ENCODE measurements at places on chromosomes 4 and X.

DNA sequence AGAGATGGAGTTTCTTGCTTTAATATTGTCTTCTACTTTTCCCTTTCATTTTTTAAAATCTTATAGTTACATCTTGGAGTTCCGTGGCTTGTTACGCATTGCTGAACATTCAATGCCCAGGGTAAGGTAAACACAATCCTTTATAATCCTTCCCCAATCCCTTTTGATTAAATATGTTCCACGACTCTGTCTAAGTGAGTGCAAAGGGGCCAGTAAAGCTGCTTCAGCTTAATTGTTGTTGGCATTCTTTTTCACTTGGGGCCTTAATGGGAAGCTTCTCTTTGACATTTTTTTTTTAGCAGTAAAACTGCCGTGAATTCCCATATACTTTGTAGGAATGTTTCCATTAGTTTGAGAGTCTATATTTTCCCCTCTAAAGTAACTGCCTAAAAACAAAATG is 1028.1 kb downstream of the C4orf33 start:
- no peak for DNase-seq

GRCh38 chr4:27068151-27068867 is 207.7 kb downstream of the STIM2 start:
- DNase-seq, result no peak

GRCh38 chrX:129622757-129623301 is 31.9 kb downstream of the APLN start:
- DNase-seq, result peak; percentile 76

- no peak for DNase-seq
These were observed 248.4 kb upstream of the TTC29 start for GRCh38 chr4:147194114-147194513.

- no peak for DNase-seq
These were observed 58.1 kb downstream of the MAML3 start for GRCh38 chr4:140095694-140096482.

GRCh38 chrX:2478546-2479419 is 22.0 kb downstream of the DHRSX start:
- DNase-seq, result no peak

DNA sequence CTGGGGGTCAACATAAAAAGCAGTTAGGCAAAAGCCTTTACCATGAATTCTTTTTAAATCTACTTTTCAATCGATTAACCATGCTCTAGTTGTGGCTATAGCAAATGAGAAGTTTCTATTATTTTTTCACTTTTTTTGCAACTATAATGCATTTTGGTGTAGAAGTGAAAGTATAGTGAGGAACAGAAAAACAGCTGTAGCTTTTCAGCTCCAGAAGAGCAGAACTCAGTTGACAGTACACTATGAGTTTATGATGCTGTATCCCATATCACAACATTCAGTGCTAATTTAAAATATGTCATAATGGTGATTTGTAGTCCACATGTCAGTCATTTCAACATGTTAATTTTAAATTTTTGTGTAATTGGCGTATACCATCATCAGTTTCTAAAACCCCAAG is 8.7 kb upstream of the MUC7 start:
- DNase-seq, result no peak

GRCh38 chr4:53019485-53020382 is 157.6 kb downstream of the RASL11B start:
- no peak for DNase-seq

DNA sequence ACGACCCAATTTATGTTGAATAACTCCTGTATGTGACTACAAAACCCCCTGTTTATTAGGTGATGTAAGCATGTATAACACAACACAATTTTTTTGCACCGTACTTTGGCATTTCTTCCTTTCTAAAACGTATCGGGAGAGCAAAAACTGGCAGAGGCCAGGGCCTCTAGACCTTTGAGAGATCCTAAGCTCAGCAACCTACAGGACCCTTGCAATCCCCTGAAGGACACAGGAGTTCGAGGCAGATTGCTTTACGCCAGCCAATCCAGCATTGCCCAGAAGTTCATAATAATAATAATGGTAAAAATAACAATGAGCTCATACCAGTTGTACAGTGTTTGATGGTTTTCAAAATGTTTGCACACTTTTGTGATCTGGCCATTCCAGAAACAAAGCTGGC is 7.7 kb downstream of the NKX3-2 start:
- DNase-seq, result no peak

DNA sequence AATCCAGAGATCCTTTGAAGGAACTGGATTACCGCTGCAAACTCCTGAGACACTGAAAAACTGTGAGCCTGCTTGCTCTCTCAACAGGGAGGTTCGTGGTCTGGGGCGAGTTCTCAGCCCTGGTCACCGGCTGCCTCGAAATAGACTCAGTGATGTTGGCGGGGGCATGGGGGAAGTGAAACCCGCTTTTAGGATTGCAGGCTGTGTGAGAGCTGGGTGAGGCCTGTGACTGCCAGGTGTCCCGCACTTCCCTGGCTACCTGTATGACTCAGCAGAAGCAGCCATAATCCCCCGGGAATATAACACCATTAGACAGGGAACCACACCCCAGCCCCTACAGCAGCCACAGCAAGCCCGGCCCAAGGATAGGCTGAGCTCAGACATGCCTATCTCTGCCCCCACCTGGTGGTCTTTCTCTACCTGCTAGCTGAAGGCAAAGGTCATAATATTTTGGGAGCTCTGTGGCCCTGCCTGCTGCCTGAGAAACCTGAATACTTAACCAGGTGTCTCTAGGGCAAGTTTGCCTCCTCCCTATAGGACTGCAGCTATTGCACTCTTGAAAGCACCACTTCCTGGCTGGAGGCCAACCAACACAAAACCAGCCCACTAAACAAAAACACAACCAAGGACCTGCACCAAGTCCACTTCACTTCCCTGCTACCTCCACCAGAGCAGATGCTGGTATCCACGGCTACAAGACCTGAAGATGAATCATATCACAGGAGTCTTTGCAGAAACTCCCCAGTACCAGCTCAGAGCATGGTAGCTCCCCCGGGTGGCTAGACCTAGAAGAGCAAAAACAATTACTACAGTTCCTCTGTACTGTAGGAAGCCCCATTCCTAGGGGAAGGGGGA is 202.0 kb downstream of the RRAGB start:
- DNase-seq, result no peak

- no peak for DNase-seq
These were observed 79.9 kb downstream of the FAM53A start for GRCh38 chr4:1604181-1604705.

- no peak for DNase-seq
These were observed 738.4 kb downstream of the RPA4 start for GRCh38 chrX:97622111-97622510.

DNA sequence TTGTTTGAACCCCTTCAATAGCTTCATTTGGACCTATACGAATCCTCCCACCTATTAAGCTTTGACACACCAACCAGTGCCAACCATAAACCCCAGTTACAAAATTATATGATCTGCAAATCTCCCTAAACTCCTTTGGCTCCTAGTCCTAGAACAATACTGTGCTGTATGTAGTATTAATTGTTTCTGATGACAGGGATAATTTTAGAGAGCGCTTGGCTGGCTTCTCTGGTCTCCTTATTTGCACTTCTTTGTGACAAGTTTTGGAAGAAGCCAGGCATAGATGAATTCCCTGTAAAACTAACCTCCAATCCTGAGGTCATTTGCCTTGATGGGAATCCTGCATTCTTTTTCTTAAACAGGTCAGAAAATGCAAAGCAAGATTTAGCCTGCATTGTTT is 433.0 kb downstream of the PPARGC1A start:
- no peak for DNase-seq

DNA sequence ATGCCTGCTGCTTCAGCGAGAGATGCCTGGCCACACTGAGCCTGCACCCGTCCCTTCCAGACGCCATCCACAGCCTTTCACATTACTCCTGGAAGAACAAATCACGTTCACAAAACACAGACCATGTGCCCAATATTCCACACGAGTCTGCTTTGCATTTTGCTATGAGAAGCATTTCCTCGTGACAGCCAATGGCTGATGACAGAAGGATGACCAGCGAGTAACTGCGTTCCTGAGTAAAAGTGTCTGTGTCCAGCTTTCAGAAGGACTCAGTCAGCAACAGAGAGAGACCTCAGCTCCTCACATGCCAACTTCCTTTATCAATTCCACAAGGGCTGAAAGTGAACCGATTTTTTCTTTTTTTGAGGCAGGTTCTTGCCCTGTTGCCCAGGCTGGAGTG is 19.5 kb downstream of the NAT8L start:
- no peak for DNase-seq

DNA sequence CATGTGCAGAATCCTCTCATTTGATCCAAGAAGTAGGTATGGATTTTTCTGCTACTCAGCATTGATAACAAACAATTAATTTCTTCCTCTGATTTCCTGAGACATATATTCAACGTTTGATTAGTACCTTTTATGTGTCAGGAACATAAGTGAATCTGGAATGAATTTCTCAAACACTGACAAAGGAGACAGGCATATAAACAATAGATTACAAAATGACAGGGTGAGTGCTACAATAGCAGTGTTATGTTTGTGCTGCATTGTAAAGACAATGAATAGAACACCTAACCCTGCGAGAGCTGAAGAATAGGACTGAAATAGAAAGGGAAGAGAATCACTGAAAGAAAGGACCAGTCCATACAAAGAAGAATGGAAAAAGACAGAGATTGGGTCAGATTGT is 52.9 kb downstream of the ARHGAP24 start:
- no peak for DNase-seq

- DNase-seq, result no peak
These were observed 4.1 kb upstream of the S100P start for GRCh38 chr4:6689506-6689960.

GRCh38 chr4:113996599-113997177 is 17.2 kb upstream of the ARSJ start:
- no peak for DNase-seq

GRCh38 chr4:173525118-173526011 is 4.7 kb downstream of the HAND2 start:
- DNase-seq, result no peak

- DNase-seq, result no peak
These were observed 1.6 kb upstream of the GRIPAP1 start for GRCh38 chrX:49003696-49004095.

GRCh38 chrX:96002431-96002830 is 682.2 kb upstream of the DIAPH2 start:
- DNase-seq, result no peak

DNA sequence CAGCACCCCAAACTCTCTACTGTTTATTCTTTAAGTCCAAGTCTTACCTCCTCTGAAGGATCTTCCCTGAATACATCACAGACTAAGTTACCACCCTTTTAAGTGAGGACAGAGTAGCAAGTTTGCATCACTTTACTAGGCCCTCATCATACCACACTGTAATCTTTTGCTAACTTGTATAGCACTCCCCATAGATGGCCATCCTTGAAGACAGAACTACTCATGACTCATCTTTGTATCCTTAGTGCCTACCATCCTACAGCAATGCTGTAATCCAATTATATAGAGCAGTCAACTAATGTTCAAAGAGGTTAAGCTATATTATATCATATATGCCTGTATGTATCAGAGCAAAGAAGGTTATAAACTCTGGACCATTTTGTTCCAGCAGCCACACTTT is 101.4 kb downstream of the ADAMTS3 start:
- no peak for DNase-seq

GRCh38 chr4:94285666-94286065 is 57.0 kb downstream of the HPGDS start:
- DNase-seq, result no peak

DNA sequence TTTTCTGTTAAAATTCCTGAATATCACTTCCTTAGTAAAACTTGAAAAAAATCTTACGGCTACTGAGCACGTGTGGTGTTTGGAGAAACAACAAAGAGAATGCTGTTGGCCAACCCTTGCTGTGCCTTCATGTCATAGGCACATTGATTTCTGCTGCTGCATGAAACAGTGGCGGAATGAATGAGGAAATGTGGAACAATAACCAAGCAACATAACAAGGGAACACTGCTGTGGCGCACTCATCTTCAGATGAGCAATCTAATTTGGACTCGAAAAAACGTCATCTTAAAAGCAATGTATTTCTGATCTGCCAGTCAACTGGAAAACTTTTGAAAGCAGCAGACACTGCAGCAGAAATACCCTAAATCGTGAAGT is 51.4 kb downstream of the PROM1 start:
- no peak for DNase-seq

DNA sequence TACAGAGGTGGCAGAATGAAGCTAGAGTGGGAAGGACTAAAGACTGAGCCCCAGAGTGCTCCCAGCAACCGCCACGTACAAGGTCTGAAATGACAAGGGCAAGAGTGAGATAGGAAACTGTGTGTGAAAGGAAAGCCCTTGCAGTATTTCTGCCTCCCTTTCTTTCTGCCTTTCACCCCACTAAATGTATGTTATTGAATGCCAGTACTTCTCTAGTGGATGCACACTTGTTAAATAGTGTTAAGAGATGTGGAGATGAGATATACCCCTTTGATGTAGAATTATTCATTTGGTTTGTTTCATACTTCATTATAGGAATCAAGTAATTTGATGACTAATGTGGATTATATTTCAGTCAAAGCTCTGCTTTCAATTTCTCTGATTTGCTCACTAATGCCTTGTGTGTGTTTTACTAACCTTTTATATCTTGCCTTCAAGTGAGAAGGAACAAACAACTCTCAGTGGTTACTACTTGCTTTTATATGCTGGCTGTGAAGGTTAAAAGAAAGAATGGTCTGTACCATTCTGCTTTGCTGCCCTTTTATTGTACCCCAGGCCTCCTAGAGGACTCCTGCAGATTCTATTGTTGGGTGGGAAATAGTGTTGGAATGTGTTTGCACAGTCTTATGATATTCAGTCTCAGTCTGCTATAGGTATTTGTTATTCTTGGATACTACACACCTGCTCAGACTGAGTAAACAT is 8.0 kb upstream of the ANXA3 start:
- DNase-seq, result peak; percentile 12

- no peak for DNase-seq
These were observed 511.0 kb upstream of the KLHL4 start for GRCh38 chrX:87006561-87006960.

DNA sequence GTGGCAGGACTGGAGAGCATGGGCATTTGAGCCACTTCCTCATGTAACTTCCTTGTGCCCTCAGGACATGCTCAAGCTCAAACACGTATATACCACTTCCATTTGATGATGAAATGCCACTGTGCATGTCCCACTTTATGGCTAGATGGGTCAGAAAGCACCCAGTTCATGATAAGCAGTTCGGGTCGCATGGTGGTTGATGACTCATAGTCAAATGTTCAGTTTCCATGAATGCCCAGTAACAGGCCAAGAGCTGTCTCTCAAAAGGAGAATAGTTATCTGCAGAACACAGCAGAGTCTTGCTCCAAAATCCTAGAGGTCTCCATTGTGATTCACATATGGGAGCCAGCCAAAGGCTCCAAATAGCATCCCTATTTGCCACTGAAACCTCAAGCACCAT is 48.9 kb upstream of the SPIN3 start:
- no peak for DNase-seq

GRCh38 chr4:112146502-112146813 is 1.2 kb downstream of the FAM241A start:
- DNase-seq, result no peak

DNA sequence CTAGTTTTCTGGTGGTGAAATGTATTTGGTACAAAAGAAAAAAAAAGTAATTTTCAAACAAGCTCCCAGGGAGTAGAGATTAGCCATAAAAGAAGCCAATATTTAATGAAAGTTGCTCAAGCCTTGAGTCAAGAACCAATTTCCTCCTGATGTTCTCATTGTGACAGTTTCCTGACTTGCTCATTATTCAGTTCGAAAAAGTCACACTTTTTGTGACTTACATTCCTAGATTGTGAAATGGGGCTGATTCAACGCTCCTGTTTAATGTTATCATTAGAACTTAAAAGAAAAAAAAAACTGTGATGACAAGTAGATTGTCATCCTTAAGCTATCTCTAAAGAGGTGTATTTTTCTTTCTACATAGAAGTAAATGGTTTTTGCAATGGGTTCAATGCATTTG is 122.6 kb upstream of the BMPR1B start:
- DNase-seq, result no peak
